ENCODE measurements at places on chromosomes 3 and 15.

GRCh38 chr3:24428481-24428880 lies 66.2 kb downstream of the THRB start:
- no peak for DNase-seq

GRCh38 chr3:20857636-20858035 lies 671.6 kb upstream of the SGO1 start:
- no peak for DNase-seq

- DNase-seq, result no peak
These were observed 372.1 kb downstream of the ROBO2 start for GRCh38 chr3:77412021-77412438.

DNA sequence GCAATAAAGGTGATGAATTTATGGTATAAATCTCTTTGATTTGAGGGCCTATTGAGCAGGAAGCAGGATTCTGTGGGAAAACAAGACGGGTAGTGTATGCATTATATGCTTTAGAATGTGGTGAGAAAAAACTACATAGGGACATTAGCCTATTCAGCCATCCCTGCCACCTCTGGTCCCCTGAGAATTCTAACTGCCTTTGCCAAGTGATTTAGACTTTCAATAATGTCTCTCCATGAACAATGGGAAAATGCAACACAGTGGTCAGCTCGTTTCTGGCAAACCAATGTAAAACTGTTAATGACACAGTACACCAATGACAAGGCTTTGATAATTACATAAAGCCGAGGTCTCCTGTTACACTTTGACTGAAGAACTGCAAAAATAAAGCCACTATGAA lies 314.7 kb upstream of the CNTN4 start:
- DNase-seq, result no peak

GRCh38 chr3:86547692-86548091 lies 443.3 kb downstream of the VGLL3 start:
- DNase-seq, result no peak

DNA sequence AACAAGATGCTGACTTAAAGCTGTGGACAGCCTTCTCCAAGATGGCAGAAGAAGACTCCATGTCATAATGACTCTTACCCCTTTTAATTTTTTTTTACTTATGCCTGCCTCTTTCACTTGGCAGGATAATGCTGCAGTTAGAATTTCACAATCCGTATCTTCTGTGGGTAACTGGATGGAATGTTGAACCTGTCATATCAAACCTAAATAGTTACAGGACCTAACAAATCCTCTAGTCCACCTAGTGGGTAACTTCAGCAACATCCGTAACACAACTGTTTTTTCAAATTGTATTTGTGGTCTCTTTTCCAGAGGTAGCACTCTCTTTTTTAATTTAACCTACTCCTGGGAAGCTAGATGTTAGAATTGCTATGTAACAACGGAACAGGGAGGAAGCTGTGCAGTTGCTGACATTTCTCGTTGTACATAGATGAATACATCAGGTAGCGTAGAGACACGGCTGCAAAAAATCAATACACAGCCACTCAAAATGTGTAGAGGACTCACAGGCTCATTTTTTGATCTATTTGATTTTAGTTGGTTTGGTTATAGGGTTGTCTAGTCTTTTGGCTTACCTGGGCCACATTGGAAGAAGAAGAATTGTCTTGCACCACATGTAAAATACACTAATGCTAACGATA lies 43.9 kb upstream of the TRPM1 start:
- no peak for DNase-seq

- DNase-seq, result no peak
These were observed 12.4 kb downstream of the PLS1 start for GRCh38 chr3:142608631-142609030.

GRCh38 chr15:99631255-99631654 lies 65.5 kb downstream of the MEF2A start:
- DNase-seq, result no peak

GRCh38 chr15:33866101-33866737 lies 102.1 kb upstream of the CHRM5 start:
- DNase-seq, result no peak

GRCh38 chr3:98564282-98565005 lies 29.0 kb downstream of the CPOX start:
- no peak for DNase-seq

- no peak for DNase-seq
These were observed 26.8 kb upstream of the CHRM5 start for GRCh38 chr15:33941279-33942063.

GRCh38 chr15:63283126-63283525 lies 5.7 kb downstream of the APH1B start:
- DNase-seq, result no peak

GRCh38 chr3:78588906-78589621 lies 1178.7 kb downstream of the ROBO1 start:
- no peak for DNase-seq

DNA sequence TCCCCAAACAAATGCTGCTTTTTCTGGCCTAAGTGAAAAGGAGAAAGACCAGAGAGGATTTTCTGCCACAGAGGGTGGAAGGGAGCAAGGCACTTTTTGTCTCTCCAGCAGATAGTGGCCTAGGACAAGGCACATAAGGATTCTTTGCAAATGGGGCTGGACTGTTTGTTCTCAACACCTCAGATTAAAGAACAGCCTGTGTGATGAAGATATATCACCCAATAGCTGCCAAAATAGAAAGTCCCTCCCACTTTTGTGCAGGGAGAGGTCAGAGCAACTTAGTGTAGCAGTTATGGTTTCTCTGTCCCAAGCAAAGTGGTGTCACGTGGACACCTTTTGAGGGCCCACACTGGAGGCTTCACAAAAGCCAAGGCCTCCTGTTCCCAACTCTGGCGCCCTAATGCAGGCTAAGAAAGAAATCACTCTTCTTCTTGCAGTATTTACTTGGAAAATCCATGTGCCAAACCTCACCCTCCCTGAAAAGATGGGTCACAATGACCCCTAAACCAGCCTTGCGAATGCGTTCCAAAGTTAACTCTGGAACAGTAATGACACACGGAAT lies 84.9 kb downstream of the LRIG1 start:
- DNase-seq, result no peak

GRCh38 chr15:25732191-25732590 lies 130.9 kb downstream of the ATP10A start:
- DNase-seq, result no peak

DNA sequence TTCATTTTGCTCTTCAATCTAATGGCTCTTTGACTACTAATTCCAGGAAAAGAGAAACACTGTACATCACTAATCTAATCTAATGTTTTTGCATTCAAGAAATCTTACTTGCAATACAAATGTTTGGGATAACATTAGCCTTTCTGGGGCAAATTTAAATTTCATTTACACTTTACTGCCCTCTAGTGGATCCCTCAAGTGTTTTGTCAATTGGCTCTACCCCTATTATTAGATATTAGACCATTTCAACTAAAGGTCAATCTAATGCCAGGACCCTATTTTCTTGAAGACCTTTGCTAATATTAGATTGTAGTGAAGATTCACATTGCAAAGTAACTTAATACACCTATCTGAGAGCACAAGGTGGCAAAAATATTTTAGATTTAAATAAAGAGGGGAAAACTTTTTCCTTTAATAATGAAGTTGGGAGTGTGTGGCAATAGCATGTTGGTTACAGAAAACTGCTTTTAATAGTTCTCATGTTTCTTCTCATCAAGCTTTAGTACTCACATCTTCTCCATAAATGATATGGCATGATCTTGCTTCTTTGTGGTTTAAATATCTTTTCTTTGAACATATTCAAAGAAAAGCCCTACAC lies 5.0 kb downstream of the C2CD4A start:
- no peak for DNase-seq

GRCh38 chr3:42130329-42131070 lies 39.3 kb downstream of the TRAK1 start:
- DNase-seq, result no peak

DNA sequence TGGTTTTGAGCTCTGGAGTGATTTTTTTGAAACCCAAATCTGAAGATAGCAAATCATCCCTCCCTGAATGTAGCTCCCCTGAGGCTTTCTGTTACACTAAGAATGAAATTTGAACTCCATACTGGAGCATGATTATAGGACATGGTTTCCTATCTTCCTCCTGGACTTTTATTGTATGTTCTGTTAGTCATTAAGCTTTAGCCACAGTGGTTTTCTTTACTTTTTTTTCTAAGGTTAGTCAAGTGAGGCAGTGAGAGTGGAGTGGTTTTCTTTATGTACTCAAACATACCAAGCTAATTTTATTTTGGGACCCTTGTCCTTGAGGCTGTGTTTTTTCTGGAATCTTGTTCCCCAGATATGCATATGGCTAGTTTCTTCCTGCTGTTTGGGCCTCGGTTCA lies 55.2 kb upstream of the FRMD4B start:
- DNase-seq, result no peak

DNA sequence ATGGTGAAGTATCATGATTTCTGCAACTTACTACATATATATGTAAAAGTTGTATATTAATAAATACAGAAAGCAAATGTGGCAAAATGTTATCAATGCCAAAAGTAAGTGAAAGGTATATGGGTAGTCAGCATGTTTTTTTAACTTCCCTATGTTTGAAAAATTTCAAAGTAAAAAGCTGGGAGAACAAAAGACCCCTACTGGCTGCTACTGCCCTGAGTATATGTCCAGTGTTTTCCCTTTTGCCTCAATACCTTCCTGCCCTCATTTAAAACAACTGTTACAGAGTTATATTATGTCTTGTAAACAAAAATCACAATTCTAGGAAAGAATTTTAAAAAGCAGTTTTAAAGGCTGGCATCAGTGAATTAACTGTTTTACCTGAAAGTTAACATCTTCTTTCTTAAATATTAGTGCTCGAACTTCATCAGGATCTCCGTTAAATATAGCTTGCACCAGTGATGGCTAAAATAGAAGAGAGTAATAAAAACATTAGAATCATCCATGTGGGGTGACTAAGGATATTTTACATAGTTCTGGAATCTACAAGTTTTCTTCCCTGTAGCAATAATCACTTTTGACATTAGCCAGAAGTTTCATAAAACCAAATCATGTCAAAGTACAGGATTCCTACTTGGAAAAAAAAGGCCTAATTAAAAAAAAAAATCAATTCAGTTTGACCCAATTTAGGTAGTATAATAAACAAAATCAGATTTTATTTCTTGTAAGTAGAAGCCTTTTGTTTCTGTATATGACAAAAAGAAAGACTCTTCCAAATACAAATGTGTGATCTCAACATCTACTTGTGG lies 2.7 kb downstream of the ANKRD28 start:
- no peak for DNase-seq

- DNase-seq, result no peak
These were observed 197.4 kb downstream of the SLC9A9 start for GRCh38 chr3:143650827-143651226.

DNA sequence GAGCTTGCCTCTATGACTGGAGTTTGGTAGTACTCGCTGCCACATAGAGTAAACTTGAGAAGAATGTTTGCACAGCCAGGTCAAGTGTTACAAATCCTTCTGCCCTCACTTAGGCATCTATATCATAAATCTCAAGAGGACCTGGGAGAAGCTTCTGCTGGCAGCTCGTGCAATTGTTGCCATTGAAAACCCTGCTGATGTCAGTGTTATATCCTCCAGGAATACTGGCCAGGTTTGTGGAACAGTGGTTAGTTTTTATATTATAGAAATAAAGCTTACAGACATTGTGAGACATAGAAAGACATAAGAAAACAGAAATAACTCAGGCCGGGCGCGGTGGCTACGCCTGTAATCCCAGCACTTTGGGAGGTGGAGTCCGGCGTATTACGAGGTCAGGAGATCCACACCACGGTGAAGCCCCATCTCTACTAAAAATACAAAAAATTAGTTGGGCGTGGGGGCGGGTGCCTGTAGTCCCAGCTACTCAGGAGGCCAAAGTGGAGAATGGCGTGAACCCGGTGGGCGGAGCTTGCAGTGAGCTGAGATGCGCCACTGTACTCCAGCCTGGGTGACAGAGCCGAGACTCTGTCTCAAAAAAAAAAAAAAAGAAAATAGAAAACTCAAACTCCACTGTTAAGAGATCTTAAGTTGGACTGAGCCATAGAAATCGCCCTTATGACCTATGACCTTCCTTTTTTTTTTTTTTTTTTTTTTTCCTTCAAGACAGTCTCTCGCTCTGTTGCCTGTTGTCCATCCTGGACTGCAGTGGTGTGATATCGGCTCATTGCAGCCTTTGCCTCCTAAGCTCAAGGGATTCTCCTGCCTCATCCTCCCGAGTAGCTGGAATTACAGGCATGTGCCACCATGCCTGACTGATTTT lies 2.2 kb downstream of the RPSA start:
- no peak for DNase-seq

- DNase-seq, result no peak
These were observed 768 bp downstream of the ANO10 start for GRCh38 chr3:43620831-43621655.

DNA sequence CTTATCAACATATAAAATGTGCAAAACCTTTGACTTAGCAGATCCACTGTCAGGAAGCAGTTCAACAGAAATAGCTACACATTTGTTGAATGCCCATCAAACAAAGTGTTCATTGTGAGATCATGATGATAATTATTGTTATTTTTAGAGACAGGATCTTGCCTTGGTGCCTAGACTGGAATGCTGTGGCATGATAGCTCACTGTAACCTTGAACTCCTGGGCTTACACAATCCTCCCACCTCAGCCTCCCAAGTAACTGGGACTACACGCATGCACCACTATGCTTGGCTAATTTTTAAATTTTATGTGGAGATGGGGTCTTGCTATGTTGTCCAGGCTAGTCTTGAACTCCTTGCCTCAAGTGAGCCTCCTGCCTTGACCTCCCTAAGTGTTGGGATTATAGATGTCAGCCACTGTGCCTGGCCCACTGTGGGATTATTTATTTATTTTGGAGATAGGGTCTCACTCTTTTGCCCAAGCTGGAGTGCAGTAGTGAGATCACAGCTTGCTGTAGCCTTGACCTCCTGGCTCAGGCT lies 8.8 kb downstream of the MAP2K5 start:
- no peak for DNase-seq

GRCh38 chr3:114899186-114899931 lies 247.7 kb downstream of the ZBTB20 start:
- DNase-seq, result no peak

DNA sequence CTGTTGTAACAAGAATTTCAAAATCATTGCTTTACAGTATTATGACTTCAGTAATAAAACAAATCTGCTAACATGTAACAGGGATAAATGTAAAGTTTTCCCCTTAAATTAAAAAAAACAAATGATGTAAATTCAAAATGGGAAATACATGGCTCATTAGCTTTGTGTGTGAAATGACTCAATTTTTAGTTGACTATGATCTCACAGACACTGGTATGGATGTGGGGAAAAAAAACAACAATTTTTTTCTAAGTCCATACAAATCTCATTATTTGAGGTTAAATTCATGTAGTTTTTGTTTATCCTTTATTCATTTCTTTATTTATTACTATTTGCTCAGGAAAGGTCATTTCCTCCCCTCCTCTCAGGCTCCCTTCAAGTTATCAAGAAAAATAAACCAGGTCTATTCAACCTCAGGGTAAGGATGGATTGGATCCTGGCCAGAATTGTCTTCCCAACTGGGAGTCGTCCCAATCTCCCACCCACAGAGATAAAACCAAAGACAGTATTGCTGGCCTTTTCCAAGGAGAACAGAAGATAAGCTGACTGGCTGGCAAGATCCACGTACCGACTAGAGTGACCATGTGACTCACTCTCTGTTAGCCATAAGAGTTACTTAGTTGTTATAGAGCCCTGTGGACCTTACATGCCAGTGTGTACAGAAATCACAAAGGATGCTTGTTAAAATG lies 373.3 kb downstream of the GAP43 start:
- no peak for DNase-seq

GRCh38 chr15:61031532-61031931 lies 197.6 kb downstream of the RORA start:
- DNase-seq, result no peak

All from T follicular helper cell (primary cell).